ENCODE measurements at places on chromosomes 4 and X. TPM values are rescaled to one million over a fixed set of nuclear protein-coding genes. Genes with fewer than 3 reads are reported as not detected.

The CD40LG gene
- not detected for total RNA-seq

The LONRF3 gene
- total RNA-seq: 1.5 TPM

The TRIML2 gene
- 3.4 TPM for total RNA-seq

The SLC10A7 gene
- total RNA-seq: 16.1 TPM

The NRK gene
- 136 TPM for total RNA-seq

GRCh38 chrX:134599184-134599914 is 58.9 kb downstream of the PLAC1 start:
- DNase-seq: no peak

- DNase-seq: no peak
These were observed 1.1 kb upstream of the RRH start for GRCh38 chr4:109826719-109827118.

GRCh38 chr4:14837860-14838259 is 164.4 kb upstream of the CPEB2 start:
- DNase-seq: no peak

GRCh38 chr4:169846396-169846795 is 88.7 kb upstream of the HPF1 start:
- DNase-seq: no peak

GRCh38 chr4:178329226-178329872 is 887.1 kb upstream of the AGA start:
- no peak for DNase-seq

DNA sequence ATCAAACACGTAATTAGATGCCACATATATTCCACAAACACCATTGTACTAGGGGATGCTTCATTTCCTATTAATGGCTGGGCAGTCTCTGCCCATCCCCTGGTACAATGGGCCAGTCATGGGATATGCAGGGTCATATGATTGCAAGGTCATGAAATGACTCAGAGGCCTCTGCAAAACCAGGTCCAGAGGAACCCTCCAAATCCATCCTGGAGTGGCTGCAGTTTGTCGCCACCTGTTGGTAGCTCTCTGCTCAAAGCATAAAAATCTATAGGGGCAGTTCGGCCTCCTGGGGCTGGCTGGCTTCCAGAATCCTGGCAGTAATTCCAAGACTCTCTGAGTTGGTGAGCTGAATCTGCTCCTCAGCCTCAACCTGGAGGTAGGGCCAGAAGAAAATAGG is 22.9 kb upstream of the PUDP start:
- no peak for DNase-seq

GRCh38 chr4:46274717-46275116 is 115.2 kb downstream of the GABRA2 start:
- DNase-seq: no peak

GRCh38 chr4:84032372-84032771 is 466.7 kb downstream of the NKX6-1 start:
- no peak for DNase-seq

DNA sequence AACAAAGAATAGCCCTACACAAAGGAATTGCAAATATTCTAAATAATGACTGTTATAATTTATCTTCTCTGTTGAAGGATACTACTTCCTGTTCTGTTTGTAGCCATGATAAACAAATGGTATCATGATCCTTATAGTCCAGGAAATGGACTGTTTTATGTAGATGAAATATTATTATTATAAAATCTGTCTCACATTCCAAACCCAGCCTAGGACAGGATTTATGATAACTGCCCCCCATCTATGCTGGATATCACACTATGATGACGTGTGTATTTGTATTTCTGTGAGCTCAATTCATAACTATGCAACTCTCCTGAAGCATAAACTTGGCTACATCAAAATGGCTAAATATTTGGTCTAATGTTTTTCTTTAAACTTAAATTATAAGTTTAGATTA is 21.3 kb downstream of the DMD start:
- no peak for DNase-seq

DNA sequence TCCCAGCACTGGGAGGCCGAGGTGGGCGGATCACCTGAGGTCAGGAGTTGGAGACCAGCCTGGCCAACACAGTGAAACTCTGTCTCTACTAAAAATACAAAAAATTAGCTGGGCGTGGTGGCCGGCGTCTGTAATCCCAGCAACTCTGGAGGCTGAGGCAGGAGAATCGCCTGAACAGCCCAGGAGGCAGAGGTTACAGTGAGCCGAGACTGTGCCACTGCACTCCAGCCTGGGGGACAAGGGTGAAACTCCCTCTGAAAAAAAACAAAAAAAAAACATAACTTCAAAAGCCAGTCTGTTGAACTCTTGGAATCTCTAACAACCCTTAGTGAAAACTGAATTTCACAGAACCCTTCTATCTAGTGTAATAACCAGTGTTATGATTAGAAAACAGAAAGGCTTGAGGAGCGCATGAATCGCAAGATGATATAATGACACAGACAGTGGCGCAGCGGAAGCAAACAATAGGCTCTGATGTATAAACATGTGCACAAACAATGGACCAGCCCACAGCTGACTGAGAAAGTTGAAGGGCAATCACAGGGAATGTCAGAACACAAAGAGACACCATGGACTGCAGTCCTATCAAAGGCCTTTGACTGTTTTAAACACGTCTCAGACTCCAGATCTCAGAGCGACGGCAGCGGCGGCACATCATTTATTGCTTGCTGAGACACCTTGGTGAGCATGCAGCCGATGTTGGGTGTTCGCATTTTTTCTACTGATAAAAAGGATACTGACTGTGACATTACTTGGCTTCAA is 81.6 kb downstream of the NSUN7 start:
- DNase-seq: no peak

- no peak for DNase-seq
These were observed 12.0 kb downstream of the COL4A6 start for GRCh38 chrX:108426262-108426661.
